Endothelial cell (in vitro differentiated cells): ENCODE measurements at places on chromosomes 11 and 22.

- no peaks in the 10 kb centered on the region for H3K27me3 ChIP-seq
- peaks cover 5% of the 10 kb centered on the region for H3K4me1 ChIP-seq
- H3K36me3 ChIP-seq = no peaks in the 10 kb centered on the region
- H3K4me3 ChIP-seq = no peak overlapping the region
- DNase-seq = no peak
Measured at GRCh38 chr11:115409691-115410220, 94.5 kb downstream of the CADM1 start.

DNA sequence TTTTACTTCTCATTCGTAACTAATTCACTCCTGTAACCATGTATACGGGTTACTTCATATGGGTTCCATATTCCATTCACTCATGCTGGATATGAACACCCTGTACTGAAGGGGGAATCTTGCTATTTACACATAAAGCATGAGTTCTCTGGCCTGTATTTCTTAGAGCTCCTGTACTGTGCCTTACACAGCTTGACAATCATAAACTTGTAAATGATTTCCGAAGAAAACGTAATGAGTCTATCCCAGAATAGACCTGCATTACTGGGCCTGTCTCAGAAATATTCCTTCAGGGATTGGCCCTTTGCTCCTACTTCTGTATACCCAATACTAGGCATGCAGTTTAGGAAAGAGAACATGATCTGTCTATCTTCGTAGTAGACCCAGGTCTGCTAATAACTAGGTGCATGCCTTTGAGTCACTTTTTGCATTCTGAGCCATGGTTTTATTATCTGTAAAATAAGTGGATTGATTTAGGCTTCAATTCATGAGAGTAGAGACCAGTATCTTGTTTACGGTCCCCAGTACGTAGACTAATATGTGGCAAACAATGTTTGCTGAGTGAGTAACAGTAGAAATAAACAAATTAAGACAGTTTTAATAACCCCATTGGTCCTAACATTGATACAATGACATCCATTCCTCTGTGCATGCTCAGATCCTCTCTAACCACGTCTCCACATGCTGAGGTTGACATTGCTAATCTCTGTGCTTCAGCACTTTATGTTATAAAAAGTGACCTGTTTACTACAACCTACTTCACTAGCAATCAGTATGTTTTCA lies 1.2 kb downstream of the CCDC34 start:
- peak overlapping the region; percentile 95 for H3K4me3 ChIP-seq
- no peak overlapping the region for H3K27ac ChIP-seq
- H3K4me1 ChIP-seq = peaks cover 6% of the 10 kb centered on the region
- peaks cover 3% of the 10 kb centered on the region for H3K27me3 ChIP-seq
- DNase-seq = no peak

- H3K36me3 ChIP-seq = no peaks in the 10 kb centered on the region
- H3K4me1 ChIP-seq = peaks cover 7% of the 10 kb centered on the region
- no peak for DNase-seq
Measured at GRCh38 chr22:48513929-48514328, 1313.7 kb downstream of the BRD1 start.

GRCh38 chr22:23098718-23099530 lies 28.6 kb downstream of the GNAZ start:
- no peak overlapping the region for H3K4me3 ChIP-seq
- DNase-seq = no peak
- no peaks in the 10 kb centered on the region for H3K36me3 ChIP-seq
- H3K27ac ChIP-seq = no peak overlapping the region

GRCh38 chr22:18116634-18117033 lies 6.0 kb downstream of the TUBA8 start:
- peaks cover 1% of the 10 kb centered on the region for H3K27me3 ChIP-seq
- no peak overlapping the region for H3K27ac ChIP-seq
- DNase-seq = no peak
- peaks cover 15% of the 10 kb centered on the region for H3K4me1 ChIP-seq

- H3K36me3 ChIP-seq = peaks cover 4% of the 10 kb centered on the region
Measured at GRCh38 chr11:85779956-85780640, 30.8 kb downstream of the SYTL2 start.

- no peak for DNase-seq
- H3K36me3 ChIP-seq = no peaks in the 10 kb centered on the region
- no peak overlapping the region for H3K4me3 ChIP-seq
- no peak overlapping the region for H3K27ac ChIP-seq
Measured at GRCh38 chr22:26045051-26045450, 124.2 kb upstream of the SEZ6L start.

- DNase-seq = no peak
- no peaks in the 10 kb centered on the region for H3K27me3 ChIP-seq
- H3K36me3 ChIP-seq = no peaks in the 10 kb centered on the region
- H3K27ac ChIP-seq = no peak overlapping the region
Measured at GRCh38 chr11:109027851-109028250, 363.0 kb downstream of the DDX10 start.

GRCh38 chr11:125320347-125321076 lies 156.0 kb downstream of the PKNOX2 start:
- DNase-seq = no peak
- no peak overlapping the region for H3K4me3 ChIP-seq
- peaks cover 2% of the 10 kb centered on the region for H3K4me1 ChIP-seq
- peaks cover 17% of the 10 kb centered on the region for H3K36me3 ChIP-seq
- H3K27me3 ChIP-seq = peaks cover 5% of the 10 kb centered on the region

DNA sequence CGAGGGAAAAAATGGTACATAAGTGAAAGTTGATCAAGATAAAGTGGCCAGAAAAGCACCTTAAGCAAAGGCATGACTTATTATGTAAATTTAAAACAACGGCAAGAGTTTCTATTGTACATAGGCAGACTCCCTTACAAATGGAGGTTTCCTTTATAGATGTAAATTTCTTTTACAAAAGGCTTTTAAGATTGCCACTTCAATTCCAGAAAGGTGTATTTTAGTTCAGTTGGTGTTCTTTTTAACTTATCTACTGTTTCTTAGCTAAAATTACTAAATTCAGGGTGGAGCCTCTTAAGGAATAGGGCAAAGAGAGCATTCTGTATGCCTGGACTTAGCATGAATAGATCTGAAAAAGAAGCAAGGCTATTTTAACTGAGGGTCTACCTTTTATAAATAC lies 24.9 kb upstream of the GNAZ start:
- no peaks in the 10 kb centered on the region for H3K27me3 ChIP-seq
- peaks cover 3% of the 10 kb centered on the region for H3K4me1 ChIP-seq
- H3K27ac ChIP-seq = no peak overlapping the region

GRCh38 chr11:95505927-95506426 lies 275.0 kb upstream of the SESN3 start:
- H3K4me1 ChIP-seq = peaks cover 6% of the 10 kb centered on the region
- H3K27ac ChIP-seq = no peak overlapping the region
- H3K27me3 ChIP-seq = peaks cover 4% of the 10 kb centered on the region
- H3K36me3 ChIP-seq = no peaks in the 10 kb centered on the region

DNA sequence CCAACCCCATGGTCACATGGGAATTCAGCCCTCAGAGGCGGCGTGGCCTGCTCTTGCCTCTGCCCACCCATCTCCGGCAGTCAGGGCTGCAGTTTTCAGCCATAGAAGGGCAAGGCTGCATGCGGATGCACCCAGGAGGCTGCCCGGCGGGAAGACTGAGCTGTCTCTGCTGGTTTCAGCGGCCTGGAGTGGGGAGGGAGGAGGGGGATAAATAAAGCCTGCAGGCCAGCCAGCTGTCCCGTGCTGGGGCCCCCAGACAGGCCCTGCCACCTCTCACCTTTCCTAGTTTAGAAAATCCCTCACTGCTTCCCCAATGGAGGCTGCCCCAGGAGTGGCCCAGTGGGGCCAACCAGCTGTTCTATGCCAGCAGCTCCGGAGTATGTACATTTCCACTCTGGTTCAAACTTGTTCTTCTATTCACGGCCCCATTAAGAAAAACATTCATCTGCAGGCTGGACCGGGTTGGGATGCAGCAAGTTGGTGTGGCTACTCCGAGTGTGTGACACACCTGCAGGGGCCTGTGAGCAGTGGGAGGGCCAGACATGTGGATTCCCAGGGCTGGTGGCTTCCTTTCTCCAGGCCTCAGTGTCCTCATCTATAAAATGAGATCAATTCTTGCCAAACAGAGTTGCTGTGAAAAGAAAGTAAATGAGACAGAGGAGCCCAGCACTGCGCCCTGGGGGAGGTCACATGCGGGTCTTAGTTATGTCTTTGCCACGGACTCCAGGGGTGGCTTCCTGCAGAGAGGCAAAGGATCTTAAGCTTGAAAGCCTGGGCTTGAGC lies 5.0 kb downstream of the MICALL1 start:
- no peak for DNase-seq
- peaks cover 18% of the 10 kb centered on the region for H3K36me3 ChIP-seq
- H3K4me1 ChIP-seq = peaks cover 48% of the 10 kb centered on the region
- peaks cover 10% of the 10 kb centered on the region for H3K27me3 ChIP-seq

DNA sequence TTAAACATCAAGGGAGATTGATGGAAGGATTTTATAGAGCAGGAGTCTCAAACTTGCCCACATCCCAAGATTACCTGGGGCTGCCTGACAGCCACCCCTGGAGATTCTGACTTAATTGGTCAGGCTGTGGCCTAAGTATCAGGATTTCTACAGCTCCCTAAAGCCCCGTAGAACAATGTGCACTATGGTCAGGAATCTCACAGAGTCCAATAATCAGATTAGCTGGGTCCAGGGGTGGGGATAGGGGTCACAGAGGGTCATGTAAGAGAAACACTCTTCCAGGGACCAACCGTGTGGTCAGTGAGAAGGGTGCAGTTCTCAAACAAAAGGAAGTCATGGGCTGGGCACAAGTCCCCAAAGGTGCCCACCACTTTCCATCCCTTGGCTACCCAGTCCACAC lies 20.5 kb upstream of the FBLN1 start:
- no peaks in the 10 kb centered on the region for H3K4me1 ChIP-seq
- H3K36me3 ChIP-seq = peaks cover 6% of the 10 kb centered on the region
- no peak overlapping the region for H3K4me3 ChIP-seq
- no peaks in the 10 kb centered on the region for H3K27me3 ChIP-seq
- no peak overlapping the region for H3K27ac ChIP-seq
- no peak for DNase-seq

DNA sequence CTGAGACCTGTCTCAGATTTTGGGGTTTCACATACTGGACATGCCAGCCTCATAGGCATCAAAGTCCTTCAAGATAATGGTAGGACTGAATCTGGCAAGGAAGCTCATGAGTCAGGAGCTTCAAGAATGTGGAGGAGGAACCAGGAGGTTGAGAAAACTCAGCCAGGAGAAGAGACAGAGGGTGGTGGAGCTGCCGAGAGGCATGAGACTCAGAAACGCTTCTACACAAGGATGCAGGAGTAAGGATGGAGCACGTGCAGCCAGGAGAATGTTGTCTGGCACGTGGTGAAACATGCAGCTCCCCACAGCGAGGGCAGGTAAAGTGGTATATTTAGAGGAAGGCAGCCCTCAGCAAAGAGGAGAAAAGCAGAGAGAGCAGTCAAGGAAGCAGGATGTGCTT lies 148.7 kb upstream of the ISX start:
- H3K4me3 ChIP-seq = no peak overlapping the region
- H3K27me3 ChIP-seq = peaks cover under 1% of the 10 kb centered on the region
- H3K27ac ChIP-seq = no peak overlapping the region

DNA sequence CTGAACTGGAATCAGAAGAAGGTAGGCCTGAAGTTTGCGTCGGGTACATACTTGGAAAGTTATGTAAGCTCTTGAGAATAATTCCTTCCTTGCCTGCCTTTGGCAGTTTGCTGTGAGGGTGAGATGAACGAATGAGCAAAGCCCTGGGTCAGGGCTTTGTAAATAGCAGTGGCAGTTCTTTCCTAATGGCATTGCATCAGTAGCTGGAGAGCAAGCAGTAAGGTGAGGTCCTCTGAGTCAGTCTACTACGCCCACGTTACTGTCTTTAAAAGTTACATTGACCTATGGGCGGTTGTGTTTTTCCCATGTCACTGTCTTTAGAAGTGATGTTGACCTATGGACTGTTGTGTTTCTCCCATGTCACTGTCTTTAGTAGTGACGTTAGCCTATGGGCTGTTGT lies 179.1 kb upstream of the E2F8 start:
- H3K36me3 ChIP-seq = no peaks in the 10 kb centered on the region
- DNase-seq = no peak
- no peaks in the 10 kb centered on the region for H3K4me1 ChIP-seq
- H3K4me3 ChIP-seq = no peak overlapping the region
- no peak overlapping the region for H3K27ac ChIP-seq

DNA sequence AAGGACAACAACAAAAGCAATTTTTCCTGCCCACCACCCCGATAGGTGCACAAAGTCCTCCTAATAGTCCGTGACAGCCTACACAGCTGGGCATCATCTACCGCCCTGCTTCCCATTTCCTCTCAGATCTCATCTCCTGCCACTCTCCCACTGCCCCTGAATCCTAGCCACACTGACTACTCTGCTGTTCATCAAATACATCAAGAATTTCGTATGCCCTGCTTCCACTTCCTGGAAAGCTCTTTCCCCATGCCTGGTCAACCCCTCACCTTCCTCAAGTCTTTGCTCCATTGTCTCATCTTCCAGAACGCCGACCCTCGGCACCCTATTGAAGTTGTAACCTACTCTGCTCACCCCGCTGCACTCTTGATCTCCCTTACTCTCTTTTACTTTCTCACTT lies 320.1 kb downstream of the OPCML start:
- no peak for DNase-seq
- no peak overlapping the region for H3K27ac ChIP-seq
- H3K36me3 ChIP-seq = no peaks in the 10 kb centered on the region
- no peak overlapping the region for H3K4me3 ChIP-seq
- H3K4me1 ChIP-seq = no peaks in the 10 kb centered on the region

GRCh38 chr11:108122166-108122628 lies 830 bp downstream of the ACAT1 start:
- H3K4me1 ChIP-seq = peaks cover 18% of the 10 kb centered on the region
- H3K4me3 ChIP-seq = peak overlapping the region; percentile 94
- H3K36me3 ChIP-seq = peaks cover 7% of the 10 kb centered on the region
